ENCODE measurements at places on chromosomes 5 and 9. TPM values are rescaled to one million over a fixed set of nuclear protein-coding genes. Genes with fewer than 3 reads are reported as not detected.
A peak's percentile ranks its signal among the peaks of the same experiment; 100 is the strongest.

The SLC25A2 gene
- 0.22 TPM for total RNA-seq

The PRLR gene
- total RNA-seq: 0.51 TPM

GRCh38 chr9:106059886-106060285 is 365.5 kb downstream of the TMEM38B start:
- DNase-seq: no peak
- H3K4me3 ChIP-seq: no peak overlapping the region
- no peaks in the 10 kb centered on the region for H3K4me1 ChIP-seq
- H3K27me3 ChIP-seq: no peaks in the 10 kb centered on the region

DNA sequence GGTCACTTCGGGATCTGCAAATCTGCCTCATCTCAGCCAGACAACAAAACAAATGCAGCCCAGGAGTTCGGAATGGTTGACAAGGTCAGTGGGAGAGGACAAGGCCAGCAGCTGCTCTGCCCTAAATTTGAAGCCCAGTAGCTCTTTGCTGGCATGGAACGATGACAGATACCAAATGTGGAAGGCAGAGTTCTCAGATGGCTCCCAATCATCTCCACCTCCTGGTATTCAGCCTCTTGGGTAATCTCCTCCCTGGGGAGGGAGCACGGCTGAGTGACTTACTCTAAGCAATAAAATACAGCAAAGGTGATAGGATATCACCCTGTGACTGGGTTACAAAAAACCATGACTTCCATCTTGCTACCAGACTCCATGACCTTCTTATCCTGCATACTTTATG is 172.8 kb downstream of the ENTREP1 start:
- H3K4me1 ChIP-seq: peaks cover 24% of the 10 kb centered on the region
- no peak for DNase-seq
- H3K36me3 ChIP-seq: no peaks in the 10 kb centered on the region

DNA sequence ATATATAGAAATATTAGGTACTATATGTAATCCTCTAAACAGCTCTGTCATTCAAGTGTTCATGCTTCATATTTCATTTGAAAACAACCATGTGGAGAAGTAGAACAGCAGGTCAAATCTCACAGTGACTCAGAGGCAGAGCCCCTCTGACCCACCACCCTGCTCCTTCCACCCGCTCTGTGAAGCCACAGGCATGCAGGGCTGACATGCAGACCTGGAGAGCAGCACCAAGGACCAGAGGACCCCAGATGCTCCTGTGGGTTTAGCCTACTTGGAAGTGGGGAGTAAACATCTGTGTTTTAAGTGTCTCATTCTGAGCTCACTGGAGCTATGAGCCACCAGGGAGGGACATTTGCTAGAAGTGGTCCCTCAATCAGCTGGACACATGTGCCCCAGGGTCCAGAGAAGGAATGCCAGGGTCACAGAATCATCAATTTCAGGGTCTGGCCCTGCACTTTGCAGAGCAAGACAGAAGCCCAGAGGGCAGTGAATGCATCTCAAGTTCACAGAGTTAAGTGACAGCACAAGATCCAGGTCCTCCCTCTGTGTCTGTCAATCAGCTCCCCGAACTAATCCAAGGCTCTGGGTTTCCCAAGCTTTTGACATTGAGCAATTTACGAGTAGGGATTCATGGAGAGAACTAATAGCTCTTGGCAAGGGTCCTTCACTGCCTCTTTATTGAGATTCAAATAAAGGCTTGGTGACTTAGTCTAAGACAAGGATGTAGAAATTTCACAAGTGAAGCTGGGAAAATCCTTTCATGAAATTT is 441.1 kb downstream of the SEMA5A start:
- peaks cover 10% of the 10 kb centered on the region for H3K4me1 ChIP-seq
- H3K4me3 ChIP-seq: no peak overlapping the region
- H3K27me3 ChIP-seq: no peaks in the 10 kb centered on the region
- no peak for DNase-seq
- H3K27ac ChIP-seq: no peak overlapping the region

- peak; percentile 30 for DNase-seq
- H3K27me3 ChIP-seq: no peaks in the 10 kb centered on the region
- no peaks in the 10 kb centered on the region for H3K4me1 ChIP-seq
- H3K27ac ChIP-seq: no peak overlapping the region
- H3K36me3 ChIP-seq: no peaks in the 10 kb centered on the region
Observed at GRCh38 chr9:73269430-73270101, 117.9 kb downstream of the ANXA1 start.

- no peak overlapping the region for H3K4me3 ChIP-seq
- H3K4me1 ChIP-seq: no peaks in the 10 kb centered on the region
- no peaks in the 10 kb centered on the region for H3K36me3 ChIP-seq
Observed at GRCh38 chr5:140093866-140094265, 20.0 kb upstream of the PURA start.

DNA sequence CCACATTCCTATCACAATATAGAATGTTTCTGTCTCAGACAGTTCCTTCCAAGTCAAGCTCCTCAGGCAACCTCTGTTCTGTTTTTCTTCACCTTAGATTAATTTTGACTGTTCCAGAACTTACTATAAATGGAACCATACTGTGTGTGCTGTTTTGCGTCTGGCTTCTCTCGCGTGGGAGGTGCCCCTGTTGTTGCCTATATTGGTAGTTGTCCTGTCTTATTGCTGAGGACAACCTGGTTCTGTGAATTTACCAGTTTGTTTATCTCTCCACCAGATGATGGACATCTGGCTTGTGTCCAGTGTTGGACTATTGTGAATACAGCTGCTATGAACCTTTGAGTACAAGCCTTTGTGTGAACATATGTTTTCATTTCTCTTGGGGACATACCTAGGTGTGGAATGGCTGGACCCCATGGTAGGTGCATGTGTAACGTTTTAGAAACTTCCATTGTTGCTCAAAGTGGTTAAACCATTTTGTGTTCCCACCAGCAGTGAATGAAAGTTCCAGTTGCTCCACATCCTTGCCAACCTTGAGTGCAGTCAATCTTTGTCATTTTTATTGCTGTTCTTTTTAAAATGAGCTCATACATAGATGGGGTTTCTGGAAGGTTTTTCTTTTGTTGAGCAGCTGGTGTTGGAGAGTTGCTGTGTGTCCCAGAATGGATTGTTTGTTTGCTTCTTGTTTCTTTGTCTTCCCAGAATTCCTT is 18.1 kb downstream of the HMCN2 start:
- H3K4me1 ChIP-seq: peaks cover 4% of the 10 kb centered on the region
- no peak overlapping the region for H3K4me3 ChIP-seq
- DNase-seq: no peak
- no peak overlapping the region for H3K27ac ChIP-seq

GRCh38 chr9:126471084-126471624 is 142.6 kb upstream of the LMX1B start:
- peaks cover 28% of the 10 kb centered on the region for H3K4me1 ChIP-seq
- no peak overlapping the region for H3K27ac ChIP-seq
- H3K27me3 ChIP-seq: no peaks in the 10 kb centered on the region
- no peaks in the 10 kb centered on the region for H3K36me3 ChIP-seq
- H3K4me3 ChIP-seq: no peak overlapping the region

GRCh38 chr5:75091597-75091996 is 39.2 kb upstream of the GCNT4 start:
- H3K27ac ChIP-seq: no peak overlapping the region
- H3K4me3 ChIP-seq: no peak overlapping the region
- no peaks in the 10 kb centered on the region for H3K27me3 ChIP-seq
- no peak for DNase-seq
- H3K4me1 ChIP-seq: no peaks in the 10 kb centered on the region

Data from neural progenitor cell (in vitro differentiated cells).